ENCODE measurements at places on chromosomes 11 and 22.

DNA sequence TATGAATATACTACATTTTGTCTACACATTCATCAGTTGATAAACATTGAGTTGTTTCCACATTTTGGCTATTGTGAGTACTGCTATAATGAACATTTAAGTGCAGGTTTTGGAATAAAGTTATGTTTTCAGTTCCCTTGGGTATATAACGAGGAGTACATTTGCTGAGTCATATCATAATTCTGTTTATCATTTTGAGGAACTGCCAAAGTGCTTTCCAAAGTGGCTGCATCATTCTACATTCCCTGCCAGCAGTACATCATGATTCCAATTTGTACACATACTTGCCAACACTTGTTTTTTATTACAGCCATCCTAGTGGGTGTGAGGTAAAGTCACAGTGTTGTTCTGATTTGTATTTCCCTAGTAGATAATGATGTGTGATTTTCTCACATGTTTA lies 1458.6 kb upstream of the TENM4 start:
- no peak for DNase-seq

- DNase-seq: no peak
Observed at GRCh38 chr11:56852131-56852530, 103.6 kb upstream of the OR9G4 start.

- no peak for DNase-seq
Observed at GRCh38 chr22:32794449-32795213, 6.9 kb upstream of the TIMP3 start.

DNA sequence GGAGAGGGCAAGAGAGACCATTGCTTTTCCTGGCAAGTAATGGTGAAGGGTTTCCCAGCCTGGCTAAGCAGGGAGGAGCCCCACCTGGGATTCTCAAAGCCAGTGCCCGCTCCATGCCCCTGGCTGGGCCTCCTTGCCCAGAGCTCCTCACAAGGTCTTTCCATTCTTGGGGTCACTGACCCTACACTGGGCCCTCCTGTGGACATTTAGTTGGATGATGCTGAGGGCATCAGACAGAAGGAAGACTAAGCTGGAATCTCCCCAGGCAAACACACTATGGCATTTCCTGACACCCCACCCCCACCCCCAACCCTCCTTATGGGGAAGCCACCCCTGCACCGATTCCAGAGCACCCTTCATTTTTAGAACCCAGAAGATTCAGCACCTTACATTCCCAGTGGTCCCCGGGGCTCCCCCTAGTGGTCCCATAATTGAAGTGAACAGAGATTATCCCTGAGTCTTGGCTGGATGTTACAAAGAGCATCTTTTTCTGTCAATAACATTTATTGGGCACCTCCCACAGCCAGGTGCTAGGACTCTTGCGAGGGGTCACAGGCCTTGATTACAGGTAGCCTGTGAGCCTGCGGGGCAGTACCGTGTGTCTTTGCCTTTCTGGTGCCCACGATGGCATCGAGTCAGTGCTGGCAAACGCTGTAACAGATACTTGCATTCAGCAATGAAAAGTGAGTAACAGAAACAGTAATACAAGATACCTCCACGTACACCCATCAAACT lies 548.5 kb downstream of the BUD13 start:
- DNase-seq: peak; percentile 11

DNA sequence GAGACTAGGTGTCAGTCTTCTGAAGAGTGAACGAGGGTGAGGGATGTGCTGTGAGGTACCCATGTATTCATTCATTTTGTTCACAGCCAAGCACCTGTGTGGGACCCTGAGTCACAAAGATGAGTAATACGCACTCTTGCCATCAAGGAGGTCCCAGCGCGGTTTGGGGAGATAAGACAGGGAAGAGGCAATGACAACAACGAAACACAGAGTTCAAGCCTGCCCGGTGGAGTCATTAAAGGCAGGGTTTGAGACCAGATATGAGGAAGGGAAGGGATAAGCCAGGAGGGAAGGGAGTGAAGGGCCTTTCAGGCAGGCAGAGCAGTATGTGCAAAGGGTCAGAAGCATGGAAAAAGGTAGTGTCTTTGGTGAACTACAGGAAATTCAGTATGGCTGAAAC lies 4.6 kb downstream of the DCHS1 start:
- DNase-seq: no peak

GRCh38 chr11:43832536-43832935 lies 48.1 kb upstream of the ALKBH3 start:
- DNase-seq: no peak

DNA sequence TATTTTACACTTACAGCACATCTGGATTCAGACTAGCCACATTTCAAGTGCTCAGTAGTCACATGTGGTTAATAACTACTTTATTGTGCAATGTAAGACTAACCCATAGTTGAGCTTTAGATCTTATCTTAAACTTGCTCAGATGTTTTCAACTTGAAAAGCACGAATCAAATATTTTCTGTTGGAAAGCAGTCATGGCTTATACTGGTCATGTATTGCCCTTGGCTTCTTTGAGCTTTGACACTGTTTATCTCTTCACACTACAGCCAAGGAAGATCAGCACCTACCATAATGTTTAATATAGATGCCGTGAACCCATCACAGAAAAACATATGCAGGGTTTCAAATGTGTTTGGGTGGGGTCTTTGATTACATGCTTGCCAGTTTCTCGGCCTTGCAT lies 4.4 kb downstream of the RBX1 start:
- DNase-seq: no peak

GRCh38 chr11:67276781-67277230 lies 10.5 kb downstream of the GRK2 start:
- DNase-seq: no peak

- DNase-seq: no peak
Observed at GRCh38 chr11:6941970-6942369, 15.7 kb downstream of the ZNF215 start.

DNA sequence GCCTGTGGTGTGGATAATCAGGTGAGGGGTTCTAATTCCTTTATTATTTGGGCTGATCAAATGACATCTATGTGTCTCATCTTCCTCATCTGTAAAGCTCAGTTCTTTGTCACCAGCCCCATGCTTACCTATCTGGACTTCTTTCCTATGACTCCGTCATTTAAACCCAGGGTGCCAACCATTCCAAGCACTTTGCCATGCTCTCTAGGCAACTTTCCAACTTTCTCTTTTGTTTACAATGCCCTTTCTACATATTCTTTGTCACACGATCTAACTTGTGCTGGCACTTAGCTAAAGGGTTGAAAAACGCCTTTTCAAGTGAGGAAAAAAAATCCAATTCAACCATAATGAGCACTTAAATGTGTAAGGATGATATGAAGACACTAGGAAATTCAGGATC lies 27.9 kb downstream of the EXPH5 start:
- DNase-seq: no peak
